ENCODE measurements at places on chromosomes 2 and 18.

- no peak for DNase-seq
Measured at GRCh38 chr2:8954990-8955389, 48.5 kb downstream of the MBOAT2 start.

- DNase-seq = no peak
Measured at GRCh38 chr2:169069341-169069740, at the start of gene DHRS9. Gene DHRS9, plus strand, starts transcription at chr2:169069563. Its CDS starts 12,019 bp downstream, at chr2:169081582.

DNA sequence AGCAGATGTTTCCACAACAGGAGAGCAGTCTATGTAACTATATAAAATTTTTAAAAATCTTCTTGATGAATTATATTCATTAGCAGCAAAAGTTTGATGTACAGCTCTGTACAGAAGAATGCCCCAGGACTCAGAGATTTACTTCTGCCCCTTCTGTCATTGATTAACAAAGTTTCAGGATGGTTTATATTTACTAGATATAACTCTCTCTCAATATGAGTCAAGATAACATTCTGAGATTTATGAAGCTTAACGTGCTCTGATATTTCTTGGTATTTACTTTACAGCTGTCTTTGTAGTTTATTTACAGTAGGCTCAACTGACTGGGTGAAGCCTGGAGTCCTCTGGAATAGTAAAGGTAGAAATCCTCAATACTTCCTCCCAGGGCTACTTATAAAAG, 93.6 kb upstream of the HNMT start:
- DNase-seq = no peak

DNA sequence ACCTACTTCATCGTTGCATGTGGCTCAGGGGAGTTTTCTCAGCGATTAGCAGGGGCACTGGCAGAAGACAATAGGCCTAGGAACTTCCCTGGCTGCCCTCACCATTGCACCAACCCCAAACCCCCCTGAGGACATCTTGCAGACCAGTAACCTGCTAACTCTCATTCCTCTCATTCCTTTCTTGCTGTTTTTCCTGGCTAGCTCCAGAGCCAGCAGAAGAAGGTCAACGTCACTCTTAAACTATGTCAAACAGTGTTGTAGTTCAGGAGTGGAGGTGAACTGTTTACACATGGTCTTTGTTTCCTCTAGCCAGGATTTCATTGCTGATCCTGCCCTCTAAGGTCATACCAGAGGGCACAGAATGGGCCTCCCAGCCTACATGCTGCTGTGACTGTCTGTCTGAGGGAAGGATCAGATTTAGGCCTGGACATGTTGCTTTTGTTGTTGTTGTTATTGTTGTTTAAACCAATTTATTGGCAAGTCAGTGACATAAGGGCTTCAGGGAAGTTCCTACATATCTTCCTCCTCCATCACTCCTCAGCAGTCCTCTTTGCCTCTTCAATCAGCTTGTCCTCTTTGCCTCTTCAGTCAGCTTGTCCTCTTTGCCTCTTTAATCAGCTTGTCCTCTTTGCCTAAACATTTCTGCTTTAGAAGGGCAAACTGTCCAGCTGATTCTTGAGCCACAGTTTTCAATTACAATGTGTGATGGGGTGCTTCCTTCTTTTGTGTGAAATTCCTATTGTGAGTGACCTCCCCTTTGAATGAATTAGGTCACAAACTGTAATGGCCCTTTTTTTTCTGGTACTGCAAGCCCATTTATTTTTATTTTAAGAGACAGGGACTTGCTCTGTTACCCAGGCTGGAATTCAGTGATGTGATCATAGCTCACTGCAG, 471.9 kb upstream of the TNP1 start:
- DNase-seq = no peak

- no peak for DNase-seq
Measured at GRCh38 chr2:43790147-43790546, 16.3 kb downstream of the DYNC2LI1 start.

- DNase-seq = no peak
Measured at GRCh38 chr2:96877042-96877451, 7.2 kb upstream of the SEMA4C start.

- no peak for DNase-seq
Measured at GRCh38 chr2:237746302-237747080, 52.1 kb upstream of the RBM44 start.

DNA sequence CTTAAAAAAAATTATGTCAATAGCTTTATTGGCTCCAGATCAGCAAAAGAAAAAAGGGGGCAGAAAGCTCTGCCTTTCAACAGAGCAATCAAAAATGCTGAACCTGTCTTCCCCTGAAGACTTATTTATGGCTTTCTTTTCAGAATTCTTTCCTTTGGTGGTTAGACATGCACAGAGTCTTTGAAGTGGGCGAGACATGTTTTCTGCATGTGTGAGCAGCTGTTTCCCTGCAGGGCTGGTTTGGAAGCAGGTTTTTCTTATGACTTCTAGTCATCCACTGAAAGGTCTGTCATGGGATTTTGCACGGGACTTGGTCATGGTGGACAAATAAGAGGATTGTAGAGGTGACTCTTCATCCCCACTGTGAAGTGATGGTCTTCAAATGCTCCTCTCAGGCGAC, 160.3 kb downstream of the VAPA start:
- DNase-seq = no peak

DNA sequence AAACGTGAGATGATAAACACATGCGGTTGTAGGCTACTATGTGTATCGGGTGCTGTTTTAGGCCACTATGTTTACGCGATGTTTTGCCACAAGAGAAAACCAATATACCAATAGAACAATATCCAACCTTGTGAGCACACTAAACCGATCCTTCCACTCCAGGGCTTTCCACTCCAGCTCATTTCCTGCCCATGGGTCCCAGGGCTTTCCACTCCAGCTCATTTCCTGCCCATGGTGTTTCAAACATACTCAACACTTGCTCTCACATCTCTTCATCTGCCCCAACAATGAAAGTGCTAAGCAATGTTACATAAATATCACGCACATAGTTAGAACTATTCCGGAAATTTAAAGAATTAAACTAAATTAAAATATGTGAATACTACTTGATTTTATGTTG, 80.0 kb downstream of the EPB41L3 start:
- no peak for DNase-seq

GRCh38 chr2:26988058-26988860, 17.8 kb downstream of the MAPRE3 start:
- DNase-seq = no peak

DNA sequence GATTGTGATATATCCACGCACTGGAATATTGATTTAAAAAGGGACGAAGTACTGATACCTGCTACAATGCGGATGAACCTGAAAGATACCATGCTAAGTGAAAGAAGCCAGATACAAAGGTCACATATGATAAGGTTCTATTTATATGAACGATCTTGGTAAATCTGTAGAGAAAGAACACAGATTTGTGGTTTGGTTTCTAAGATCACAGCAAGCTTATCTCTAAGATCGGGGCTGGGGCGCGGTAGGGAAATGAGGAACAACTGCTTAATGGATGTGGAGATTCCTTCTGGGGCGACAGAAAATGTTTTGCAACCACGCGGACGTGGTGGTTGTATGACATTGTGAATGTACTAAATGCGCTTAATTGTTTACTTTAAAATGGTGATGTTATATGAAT, 60.1 kb downstream of the NEDD4L start:
- no peak for DNase-seq

- DNase-seq = no peak
Measured at GRCh38 chr2:119469661-119470297, 38.1 kb downstream of the TMEM37 start.

- DNase-seq = no peak
Measured at GRCh38 chr2:113111823-113112287, 15.5 kb upstream of the IL1RN start.

GRCh38 chr18:55912071-55912470, 324.1 kb upstream of the TCF4 start:
- no peak for DNase-seq

GRCh38 chr2:157761520-157761919, 114.6 kb downstream of the ACVR1 start:
- no peak for DNase-seq

GRCh38 chr2:212176151-212176550, 362.5 kb downstream of the ERBB4 start:
- DNase-seq = no peak

DNA sequence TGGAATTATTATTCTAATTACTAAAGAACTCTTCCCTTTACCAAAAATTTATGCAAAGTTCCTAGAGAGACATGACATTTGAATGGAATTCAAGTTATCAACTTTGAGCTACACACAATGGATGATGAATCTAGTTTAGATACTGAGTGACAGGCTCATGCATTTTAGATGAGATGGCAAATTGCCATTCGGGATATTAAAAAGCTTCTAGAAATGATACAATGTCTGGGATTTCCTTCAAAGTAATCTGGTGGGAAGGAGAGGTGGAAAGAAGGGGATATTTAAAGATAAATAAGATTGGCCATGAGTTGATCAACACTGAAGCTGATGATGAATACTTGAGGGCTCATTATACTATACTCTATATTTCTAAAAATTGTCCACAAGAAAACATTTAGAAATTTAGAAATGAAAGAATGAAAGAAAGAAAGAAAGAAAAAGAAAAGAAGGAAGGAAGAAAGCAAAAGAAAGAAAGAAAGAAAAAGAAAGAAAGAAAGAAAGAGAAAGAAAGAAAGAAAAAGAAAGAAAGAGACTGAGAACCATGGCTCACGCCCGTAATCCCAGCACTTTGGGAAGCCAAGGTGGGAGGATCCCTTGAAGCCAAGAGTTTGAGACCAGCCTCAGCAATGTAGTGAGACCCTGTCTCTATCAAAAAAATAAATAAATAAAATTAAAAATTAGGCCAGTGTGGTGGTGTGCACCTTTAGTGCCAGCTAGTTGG, 62.6 kb upstream of the NEDD4L start:
- no peak for DNase-seq

- peak; percentile 91 for DNase-seq
Measured at GRCh38 chr2:41896186-41896846, 151.5 kb upstream of the PKDCC start.

Data from GM12865 (cell line).